ENCODE measurements at places on chromosomes 2 and 18. TPM values are rescaled to one million over a fixed set of nuclear protein-coding genes. Genes with fewer than 3 reads are reported as not detected.

GRCh38 chr2:160245614-160246155, 45.6 kb upstream of the ITGB6 start:
- DNase-seq = no peak

DNA sequence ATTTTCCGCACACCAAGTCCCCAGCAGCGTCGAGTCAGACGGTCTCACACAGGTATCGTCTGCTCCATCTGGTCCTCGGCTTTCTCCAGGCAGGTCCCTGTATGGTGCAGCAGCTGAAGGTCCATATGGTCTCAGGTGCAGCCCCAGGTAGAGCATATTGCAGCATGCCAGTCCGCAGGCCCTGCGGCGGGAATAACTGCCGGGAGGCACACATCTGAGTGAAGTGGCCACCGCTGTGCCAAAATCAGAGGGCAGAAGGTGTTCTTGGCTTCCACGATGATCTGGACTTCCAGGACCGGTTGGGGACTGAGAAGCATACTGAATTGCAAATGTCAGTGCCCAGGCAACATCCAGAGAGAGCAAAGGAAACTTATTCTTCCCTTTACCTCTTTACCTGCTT, 320.3 kb downstream of the RNF144A start:
- DNase-seq = no peak

The APCDD1 gene
- total RNA-seq = 14.1 TPM

The ITGA4 gene
- total RNA-seq = 3.9 TPM

DNA sequence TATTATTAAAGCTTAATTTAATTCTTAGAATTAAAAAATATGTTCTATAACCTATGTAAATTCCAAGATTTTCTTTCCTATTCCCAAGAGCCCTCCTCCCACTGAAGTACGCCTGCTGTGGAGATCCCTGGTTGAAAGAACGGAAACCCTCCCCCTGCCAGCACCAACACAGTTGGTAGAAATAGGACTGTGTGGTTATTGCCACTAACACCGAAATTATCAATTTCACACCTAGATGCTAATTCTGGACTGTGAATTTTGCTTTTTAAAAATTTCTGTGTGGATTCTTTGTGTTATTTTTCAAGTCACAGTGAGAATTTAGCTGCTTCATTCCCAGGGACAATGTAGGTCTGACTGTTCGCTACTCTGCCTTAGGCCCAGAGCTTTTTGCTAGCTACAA, 305.8 kb upstream of the HNMT start:
- no peak for DNase-seq

- DNase-seq = peak; percentile 26
These were observed 403 bp upstream of the CLUL1 start for GRCh38 chr18:596288-596881.

- DNase-seq = no peak
These were observed 4.3 kb downstream of the GAD1 start for GRCh38 chr2:170820757-170821530.

- no peak for DNase-seq
These were observed 199.4 kb downstream of the NYAP2 start for GRCh38 chr2:225598897-225599296.

DNA sequence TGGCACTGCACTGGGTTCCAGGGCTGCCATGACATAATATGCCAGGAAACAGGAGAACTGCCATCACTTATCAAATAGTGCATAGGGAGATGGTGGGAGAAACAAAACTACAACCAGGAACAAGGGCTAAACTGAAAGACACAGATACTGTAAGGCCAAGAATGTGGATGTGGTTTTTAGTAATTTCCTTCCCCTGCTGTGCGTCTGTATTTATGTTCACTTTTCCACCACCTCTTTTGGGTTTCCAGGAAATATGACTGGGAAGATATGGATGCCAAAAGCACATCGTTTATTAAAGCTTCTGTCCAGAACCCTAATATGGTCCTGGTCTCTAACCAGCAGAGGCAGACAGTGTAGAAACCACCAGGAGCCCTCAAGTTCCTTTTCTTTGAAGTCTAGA, 759.7 kb upstream of the FANCL start:
- DNase-seq = no peak

DNA sequence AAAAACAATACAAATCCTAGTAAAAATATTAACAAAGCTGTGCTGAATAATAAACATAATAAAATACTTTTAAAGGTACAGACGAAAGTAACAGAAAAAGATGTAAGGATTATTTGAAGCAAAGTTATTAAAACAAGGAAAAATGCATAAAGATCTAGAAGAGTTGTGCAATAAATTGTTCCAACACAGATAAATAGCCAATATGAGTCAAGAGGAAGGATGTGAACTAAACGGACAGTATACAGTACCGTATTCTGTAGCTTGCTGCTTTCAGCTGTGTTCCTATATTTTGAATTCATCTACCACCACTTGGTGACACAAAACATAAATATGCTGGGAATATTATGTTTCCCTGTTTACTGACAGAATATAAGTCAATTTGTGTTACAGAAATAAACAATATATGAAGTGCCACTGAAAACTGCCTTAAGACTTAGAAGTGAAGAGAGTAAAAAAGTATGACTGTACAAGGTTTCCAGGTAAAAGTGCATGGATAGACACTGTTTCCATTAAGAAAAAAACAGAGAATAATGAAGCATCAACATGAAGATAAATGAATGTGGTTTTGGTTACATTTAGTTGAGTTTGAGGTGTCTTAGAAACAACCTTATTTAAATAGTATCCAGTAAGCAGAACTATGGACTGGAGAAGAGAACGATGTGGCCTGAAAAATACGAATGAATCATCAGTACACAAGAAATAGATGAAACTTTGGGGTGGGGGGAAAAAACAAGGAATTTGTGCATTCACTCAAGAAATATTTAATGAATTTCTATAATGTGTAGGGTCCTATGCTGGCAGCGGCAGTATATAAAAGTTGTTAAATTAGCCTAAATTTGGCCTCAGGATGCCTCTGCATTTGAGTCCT, 13.1 kb downstream of the PPP3R1 start:
- no peak for DNase-seq

DNA sequence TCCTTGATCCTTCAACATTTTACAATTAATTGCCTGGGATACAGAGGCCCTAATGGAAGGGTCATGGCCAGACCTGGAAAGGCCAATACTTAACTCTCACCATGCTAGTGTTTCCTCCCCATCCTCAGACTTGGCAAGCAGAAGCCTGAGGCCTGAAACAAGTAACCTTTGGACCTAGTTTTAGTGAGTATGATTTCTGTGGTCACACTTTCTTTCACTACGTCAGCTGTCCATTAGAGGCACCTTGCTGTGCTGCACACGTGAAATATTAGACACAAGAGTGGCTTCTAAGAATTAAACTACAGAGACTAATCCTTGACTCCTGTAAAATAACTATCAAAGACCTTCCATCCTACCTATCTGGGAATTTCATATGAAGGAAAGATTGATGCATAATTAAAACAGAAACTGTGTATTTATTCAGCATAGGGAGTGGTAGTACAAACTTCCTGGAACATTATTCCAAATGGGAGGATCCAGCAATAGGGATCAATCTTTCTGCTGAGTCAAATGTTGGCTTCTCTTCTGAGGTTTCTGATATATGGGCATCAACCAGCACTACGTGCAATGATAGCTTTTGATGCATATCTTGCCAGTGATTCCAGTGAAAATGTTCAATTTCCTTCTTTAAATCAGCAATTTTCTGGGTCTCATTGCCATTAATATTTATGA, 249.7 kb downstream of the IKZF2 start:
- DNase-seq = no peak

DNA sequence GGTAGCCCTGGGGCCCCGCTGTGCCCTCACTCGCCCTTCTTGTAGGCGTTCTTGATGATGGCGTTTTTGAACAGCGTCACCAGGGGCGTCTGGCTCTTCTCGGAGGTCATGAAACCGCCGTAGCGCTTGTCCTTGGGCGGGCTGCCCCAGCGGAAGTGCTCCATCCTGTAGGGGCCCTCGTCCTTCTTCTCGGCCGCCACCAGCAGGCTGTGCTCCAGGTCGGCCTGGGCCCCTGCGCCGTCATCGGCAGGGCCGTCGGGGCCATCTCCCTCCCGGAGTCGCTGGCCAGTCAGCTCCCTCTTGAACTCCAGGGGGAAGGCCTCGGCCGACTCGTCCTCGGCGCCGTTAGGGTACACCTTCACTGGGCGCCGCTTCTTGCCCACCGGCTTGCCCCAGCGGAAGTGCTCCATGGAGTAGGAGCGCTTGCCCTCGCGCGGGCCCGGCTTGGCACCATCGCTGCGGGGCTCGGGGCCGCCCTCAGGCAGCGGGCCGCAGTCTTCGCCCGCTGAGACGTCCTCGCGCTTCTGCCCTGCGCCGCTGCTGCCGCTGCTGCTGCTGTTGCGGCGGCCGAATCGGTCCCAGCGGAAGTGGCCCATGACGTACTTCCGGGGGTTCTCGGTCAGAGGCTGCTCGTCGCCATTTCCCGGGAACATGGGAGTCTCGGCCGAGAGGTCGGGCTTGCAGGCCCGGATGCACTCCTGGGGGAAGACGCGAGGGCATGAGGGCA, 7.2 kb downstream of the POMC start:
- DNase-seq = peak; percentile 68

The FAP gene
- total RNA-seq = 0.53 TPM

- DNase-seq = peak; percentile 13
These were observed 49.3 kb downstream of the TRAF3IP1 start for GRCh38 chr2:238369591-238370040.

The FSHR gene
- total RNA-seq = not detected

- peak; percentile 95 for DNase-seq
These were observed 93.3 kb upstream of the EML6 start for GRCh38 chr2:54629914-54630857.

GRCh38 chr2:95052804-95053479, 27.4 kb downstream of the MAL start:
- no peak for DNase-seq

The EFR3B gene
- total RNA-seq = 10.6 TPM

GRCh38 chr2:8860239-8860638, 22.8 kb upstream of the KIDINS220 start:
- no peak for DNase-seq

The DNAH6 gene
- total RNA-seq = 0.06 TPM

DNA sequence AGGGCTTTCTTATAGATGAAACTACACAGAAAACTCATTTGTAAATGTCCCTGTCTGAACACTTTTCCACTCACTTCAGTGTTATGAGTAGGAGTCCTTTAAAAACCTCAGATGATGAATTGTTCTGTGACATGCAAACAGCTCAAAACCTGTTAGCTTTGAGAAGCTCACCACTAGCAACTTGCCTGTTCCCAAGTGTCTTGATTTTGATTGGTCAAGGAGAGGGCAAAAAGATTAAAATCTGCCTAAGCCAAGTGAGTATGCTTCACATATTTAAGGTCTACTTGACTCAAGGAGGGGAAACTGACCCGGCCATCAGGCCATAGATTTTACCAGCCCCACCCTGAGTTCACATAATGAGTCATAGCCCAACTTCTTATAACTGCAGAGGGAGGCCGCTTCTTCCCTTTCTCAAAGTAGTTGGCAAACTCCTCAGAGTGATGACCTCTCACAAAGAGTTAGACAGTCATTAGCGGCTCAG, 45.2 kb upstream of the MEIS1 start:
- no peak for DNase-seq

All from adrenal gland (tissue), 19 donors.